Stimulated activated CD4-positive, alpha-beta T cell treated with anti-CD3 and anti-CD28 coated beads, Interleukin-12 subunit alpha, Interleukin-12 subunit beta, amount 100 ng/mL, for 24 hours (primary cell): ENCODE measurements at places on chromosomes 7 and 10.

- DNase-seq = no peak
Measured at GRCh38 chr10:129658376-129659072, 191.5 kb downstream of the MGMT start.

GRCh38 chr10:114746531-114746930 lies 75.0 kb upstream of the FHIP2A start:
- no peak for DNase-seq

DNA sequence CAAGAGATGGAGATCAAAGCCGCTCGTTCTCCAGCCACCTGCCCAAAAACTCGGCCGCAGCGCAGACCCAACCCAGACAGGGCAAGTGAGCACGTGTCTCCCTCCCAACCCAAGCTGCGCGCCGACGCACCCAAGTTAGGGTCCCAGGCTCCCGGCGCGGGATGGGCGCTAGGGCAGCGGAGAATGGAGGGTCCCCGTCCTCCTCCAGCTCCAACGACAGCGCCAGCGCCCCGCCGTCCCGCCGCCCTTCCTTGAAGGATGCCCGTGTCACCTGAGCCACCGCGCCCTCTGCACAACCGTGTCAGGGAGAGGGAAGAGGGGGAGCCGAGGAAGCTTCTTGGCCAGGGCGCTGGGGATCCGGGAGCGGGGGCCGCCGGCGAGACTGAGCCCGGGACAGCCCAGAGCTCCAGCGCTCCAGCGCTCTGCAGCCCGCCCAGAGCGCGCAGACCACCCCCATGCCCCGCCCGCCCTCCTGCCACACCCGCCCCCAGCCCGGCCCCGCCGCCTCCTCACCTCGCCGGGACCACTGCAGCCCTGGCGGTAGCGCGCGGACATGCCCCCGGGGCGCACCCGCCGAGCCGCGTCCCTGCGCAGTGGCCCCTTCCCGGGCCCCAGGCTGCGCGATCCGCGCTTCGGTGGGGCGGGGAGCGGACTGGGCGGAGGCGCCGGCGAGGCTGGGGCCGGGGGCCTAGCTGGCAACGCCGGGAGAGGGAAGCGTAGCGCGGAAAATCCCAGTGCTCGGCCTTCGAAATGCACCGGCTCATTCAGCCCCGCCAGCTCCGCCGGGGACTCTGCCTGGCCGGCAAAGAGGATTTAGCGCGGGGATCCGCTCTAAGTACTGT lies at the start of gene SLC16A12:
TSS of gene SLC16A12 (minus strand) at position 424 of the 842 bp plus-strand sequence. CDS start 73,016 bp downstream, outside the sequence.
- DNase-seq = no peak

DNA sequence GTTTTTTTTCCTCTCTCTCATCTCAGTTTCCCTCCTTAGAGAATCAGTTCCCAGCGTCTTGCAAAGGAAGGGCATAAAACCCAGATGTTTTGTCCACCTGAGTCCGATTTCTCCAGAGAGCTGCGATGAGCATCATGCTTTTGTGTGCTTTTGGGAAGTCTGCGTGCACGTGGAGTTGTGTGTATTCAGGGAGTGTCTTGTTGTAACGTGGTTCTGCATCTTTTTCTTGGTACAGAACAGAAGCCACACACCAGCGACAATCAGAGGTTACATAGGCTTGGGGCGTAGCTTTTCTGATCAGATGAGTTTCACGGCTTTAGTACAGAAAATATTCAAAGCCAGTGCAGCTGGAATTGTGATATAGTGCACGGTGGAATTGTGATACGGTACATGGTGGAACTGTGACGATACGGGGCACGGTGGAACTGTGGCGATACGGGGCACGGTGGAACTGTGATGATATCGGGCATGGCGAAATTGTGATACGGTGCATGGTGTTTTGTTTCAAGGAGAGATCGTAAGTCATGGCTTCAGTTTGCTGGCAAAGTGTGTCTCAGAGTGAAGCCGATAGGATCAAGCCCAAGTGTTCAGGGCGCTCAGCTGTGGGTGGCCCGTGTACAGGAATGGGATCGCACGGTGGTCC lies 32.8 kb downstream of the FOXK1 start:
- DNase-seq = no peak

DNA sequence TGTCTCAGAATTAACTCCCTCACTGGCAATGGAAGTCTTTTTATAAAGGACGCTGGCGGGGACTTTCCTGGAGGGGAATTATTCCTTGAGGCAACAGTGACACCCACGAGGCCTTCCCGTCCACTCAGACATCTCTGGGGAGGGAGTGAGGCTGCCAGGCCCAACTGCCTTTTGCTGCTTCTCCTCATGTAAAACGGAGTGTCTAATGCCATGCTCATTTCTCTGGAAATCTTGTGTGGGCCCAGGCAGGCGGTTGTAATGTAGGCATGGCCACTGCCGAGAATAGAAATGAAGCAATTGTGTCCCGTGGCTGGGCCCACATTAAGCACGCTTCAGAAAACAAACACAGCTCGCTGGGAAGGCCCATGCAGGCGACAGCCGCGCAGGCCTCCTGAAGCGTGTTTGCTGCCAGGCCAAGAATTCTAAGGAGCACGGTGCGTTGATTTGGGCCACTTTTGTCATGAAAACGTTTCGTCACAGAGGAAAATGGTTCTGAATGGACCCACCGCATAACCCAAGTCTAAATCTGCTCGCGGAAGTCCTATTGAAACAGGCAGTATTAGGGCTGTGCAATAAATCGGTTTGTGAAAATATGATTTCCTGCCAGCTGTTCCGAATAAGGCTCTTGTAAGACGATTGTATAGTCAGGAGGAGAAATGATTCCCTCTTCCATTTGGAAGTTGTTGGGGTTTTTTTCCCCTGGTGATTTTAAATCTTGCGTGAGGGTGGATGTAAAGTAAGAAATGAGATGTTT lies 104.2 kb upstream of the CHST15 start:
- no peak for DNase-seq

- DNase-seq = no peak
Measured at GRCh38 chr7:1953199-1954190, 279.2 kb downstream of the MAD1L1 start.
